Karpas-422 (cell line): ENCODE measurements at places on chromosomes 5 and 9. TPM values are rescaled to one million over a fixed set of nuclear protein-coding genes. Genes with fewer than 3 reads are reported as not detected.

DNA sequence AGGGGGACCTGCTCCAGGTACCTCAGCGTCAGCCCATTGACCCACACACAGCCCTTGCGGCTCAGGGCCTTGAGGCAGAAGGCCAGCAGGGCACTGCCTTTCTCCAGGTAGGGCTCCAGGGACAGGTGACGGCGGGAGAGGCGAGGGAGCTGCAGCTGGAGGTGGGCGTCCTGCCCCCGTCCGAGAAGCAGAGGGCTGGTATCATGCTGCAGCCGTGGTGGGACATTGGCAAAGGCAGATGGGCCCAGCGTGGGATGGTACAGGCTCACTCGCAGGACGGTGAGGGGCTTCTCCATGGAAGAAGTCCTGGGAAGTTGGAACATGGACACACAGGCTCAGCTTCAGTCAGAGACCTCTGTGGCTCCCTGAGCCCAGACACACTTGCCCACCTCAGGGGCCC lies 2.5 kb upstream of the DCANP1 start:
- no peak for DNase-seq

GRCh38 chr5:37926732-37927131 lies 86.9 kb upstream of the GDNF start:
- DNase-seq = no peak

The PGGT1B gene
- total RNA-seq = 26.4 and 31.7 TPM in 2 replicates

The NRG2 gene
- total RNA-seq = not detected in 2 replicates

GRCh38 chr5:90994796-90995195 lies 388.3 kb downstream of the ARRDC3 start:
- no peak for DNase-seq

DNA sequence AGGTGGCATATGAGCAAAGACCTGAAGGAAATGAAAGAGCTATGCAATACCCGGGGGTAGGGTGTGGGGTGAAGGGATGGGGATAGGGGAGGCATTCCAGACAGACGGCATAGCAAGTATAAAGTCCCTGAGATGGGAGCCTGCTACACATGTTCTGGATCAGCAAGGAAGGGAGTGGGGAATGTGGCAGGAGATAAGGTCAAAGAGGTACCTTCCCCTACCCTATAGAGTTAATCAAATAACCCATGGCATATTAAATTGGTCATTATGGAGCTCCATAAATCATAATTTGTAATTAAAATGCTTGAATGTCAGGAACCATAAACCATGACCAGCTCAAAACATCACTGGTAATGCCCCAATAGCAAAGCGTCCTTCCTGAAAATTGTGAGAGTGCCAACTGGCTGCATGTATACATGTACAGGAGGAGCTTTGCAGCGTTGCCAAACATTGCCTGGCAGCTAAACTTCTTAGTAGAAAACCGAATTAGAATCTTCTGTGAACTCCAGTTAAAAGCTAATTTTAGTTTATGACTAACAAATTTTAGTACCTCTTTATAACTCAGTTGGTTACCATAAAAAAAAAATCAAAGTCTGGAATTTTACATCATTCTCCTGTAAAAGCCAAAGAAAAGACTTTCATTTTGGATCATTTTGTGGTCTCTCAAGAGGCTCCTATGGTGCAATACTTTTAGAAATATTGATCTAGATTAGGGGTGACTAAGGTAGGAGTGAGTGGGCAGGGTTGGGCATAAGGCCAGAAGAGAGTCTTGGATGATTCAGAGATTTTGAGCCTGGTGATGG lies 4.7 kb downstream of the DNAI1 start:
- no peak for DNase-seq

DNA sequence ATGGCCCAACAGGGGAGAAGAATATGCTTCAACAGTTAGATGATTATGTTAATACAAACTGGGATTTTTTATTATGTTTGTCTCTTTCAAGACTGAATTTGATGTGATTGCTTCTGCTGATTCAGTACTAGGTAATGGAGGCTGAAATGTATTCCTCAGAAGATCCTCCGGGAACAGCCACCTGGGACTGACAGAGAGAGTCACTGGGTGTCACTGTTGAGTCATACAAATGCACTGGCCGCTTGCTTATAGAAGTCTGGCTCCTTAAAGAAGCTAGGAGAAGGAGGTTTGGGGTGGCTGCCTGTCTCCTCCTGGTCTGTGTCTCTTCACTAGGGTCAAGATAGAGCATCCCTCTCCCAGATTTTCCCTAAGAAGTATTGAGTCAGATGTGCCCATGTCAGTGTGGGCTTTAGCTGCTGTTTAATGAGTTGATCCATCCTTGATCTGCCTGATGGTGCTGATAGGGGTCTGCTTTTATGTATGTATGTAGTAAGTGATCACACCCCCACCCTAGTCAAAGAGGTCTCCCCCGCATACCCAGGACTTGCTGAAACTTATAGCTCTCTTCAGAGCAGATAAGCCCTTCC lies 773.4 kb downstream of the BRINP1 start:
- DNase-seq = peak; percentile 48

The TMEM215 gene
- total RNA-seq = not detected in 2 replicates

DNA sequence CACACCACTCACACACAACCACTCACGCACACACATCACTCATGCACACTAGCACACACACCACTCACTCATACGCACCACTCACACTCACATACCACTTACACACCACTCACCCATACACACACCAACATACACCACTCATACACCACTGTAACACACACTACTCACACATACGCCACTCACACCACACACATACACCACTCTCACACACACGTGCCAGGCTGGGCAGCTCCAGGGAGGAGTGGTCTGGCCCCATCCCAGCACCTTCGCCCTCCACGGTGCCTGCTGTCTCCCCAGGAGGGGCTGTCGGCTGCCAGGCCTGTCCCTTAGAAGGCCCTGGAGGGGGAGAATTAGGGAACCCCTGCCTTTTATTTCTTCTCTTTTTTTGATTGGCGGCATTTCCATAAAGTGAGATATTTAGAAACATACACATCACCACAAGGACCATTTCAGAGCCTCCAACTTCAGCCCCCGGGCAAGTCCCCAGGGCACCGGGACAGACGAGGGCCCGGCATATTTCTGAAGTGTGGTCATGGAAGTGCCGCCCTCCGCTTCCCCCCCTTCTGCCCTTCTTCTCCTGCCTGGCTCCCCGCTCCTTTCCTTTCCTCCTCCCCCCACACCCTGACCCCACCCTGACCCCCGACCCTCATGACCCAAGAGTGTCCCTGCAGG lies 6.3 kb upstream of the ASB6 start:
- DNase-seq = no peak

GRCh38 chr5:16849775-16850174 lies 86.3 kb downstream of the MYO10 start:
- no peak for DNase-seq
